Fibroblast of skin of right biceps (primary cell): ENCODE measurements at places on chromosomes 16 and 17.

- no peak for DNase-seq
Measured at GRCh38 chr17:58306131-58306951, 22.3 kb downstream of the TSPOAP1 start.

- no peak for DNase-seq
Measured at GRCh38 chr16:81785138-81785924, 6.2 kb downstream of the PLCG2 start.

DNA sequence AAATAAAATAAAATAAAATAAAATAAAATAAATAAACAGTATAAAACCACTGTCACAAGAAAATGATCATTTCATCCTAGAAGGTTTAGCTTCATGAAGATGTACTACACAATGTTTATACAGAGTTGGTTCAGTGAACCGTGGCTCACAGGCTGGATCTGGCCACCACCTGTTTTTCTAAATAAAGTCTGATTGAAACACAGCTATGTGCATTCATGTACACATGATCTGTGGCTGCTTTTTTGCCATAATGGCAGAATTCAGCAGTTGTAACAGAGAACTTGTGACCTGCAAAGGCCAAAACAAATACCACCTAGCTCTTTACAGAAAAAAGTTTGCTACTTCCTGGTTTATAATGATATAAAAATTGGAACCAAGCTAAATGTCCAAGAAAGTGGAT lies 12.6 kb upstream of the RPRML start:
- no peak for DNase-seq

- no peak for DNase-seq
Measured at GRCh38 chr17:81370294-81370693, 25.0 kb upstream of the BAHCC1 start.

GRCh38 chr17:2106308-2106955 lies 51.5 kb downstream of the HIC1 start:
- DNase-seq, result peak; percentile 70

GRCh38 chr16:67999985-68000384 lies 701 bp upstream of the DPEP2 start:
- no peak for DNase-seq
